ENCODE measurements at places on chromosomes 2 and 18. TPM values are rescaled to one million over a fixed set of nuclear protein-coding genes. Genes with fewer than 3 reads are reported as not detected.

TXNL1 gene
- total RNA-seq, result 16.4 TPM

MYO5B gene
- under 0.01 TPM for total RNA-seq

GRCh38 chr18:48029296-48029986, 99.0 kb upstream of the SMAD2 start:
- H3K4me3 ChIP-seq, result no peak overlapping the region
- H3K27me3 ChIP-seq, result peaks cover 3% of the 10 kb centered on the region
- no peaks in the 10 kb centered on the region for H3K36me3 ChIP-seq
- no peak overlapping the region for H3K27ac ChIP-seq
- DNase-seq, result no peak

DNA sequence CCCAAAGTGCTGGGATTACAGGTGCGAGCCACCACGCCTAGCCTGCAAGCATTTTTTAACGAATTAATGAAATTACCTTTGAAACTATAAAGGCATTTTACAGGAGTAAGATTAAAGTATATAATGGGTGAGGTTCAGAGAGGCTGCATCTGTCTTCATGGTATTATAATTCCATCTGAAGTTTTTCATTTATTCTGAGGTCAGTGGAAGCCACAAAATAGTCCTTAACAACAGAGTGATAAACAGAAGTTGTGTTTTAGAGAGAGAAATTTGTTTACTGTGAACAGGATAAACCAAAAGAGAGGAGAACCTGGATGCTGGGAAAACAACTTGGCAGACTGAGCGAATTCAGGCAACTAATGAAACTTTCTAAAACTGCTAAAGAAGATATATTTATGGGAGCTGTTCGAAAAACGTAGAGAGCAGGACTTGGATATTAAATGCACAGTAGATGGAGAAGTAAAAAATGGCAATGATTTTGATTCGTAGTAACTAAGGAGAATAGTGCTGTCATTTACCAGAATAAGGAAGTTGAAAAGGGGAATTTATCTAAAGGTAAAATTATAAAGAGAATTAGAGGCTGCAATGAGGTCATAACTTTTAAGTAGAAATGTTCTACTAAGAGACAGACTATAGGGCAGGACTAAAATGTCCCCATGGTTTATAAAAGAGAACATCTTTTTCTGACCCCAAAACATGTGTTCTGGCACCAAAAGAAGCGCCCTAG, 37.9 kb upstream of the ITGA4 start:
- no peaks in the 10 kb centered on the region for H3K27me3 ChIP-seq
- no peaks in the 10 kb centered on the region for H3K36me3 ChIP-seq
- H3K4me1 ChIP-seq, result no peaks in the 10 kb centered on the region
- H3K27ac ChIP-seq, result no peak overlapping the region
- no peak overlapping the region for H3K4me3 ChIP-seq
- DNase-seq, result no peak

DNA sequence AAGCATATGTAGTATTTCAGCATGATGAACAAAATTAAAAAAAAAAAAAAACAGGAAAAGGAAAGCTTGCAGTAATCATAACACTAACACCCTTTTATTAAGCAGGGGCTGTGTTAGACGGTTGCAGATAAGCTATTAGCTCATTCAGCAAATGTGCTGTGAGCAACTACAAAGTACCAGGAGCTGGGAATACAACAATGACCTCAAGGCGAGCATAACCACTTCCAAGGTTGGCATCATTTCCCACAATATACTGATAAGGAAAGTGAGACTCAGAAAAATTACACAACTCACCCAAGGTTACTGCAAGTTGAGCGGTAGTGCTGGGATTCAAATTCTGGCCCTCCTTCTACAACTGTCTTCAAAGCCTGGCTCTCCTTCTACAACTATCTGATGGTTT, 38.2 kb upstream of the ACTR3 start:
- no peaks in the 10 kb centered on the region for H3K27me3 ChIP-seq
- DNase-seq, result peak; percentile 81
- no peak overlapping the region for H3K4me3 ChIP-seq
- no peaks in the 10 kb centered on the region for H3K4me1 ChIP-seq
- H3K36me3 ChIP-seq, result no peaks in the 10 kb centered on the region

- no peaks in the 10 kb centered on the region for H3K36me3 ChIP-seq
- H3K27ac ChIP-seq, result peak overlapping the region; percentile 91
- peaks cover 17% of the 10 kb centered on the region for H3K4me1 ChIP-seq
Measured at GRCh38 chr2:231642631-231643494, 50.2 kb downstream of the TEX44 start.

DNA sequence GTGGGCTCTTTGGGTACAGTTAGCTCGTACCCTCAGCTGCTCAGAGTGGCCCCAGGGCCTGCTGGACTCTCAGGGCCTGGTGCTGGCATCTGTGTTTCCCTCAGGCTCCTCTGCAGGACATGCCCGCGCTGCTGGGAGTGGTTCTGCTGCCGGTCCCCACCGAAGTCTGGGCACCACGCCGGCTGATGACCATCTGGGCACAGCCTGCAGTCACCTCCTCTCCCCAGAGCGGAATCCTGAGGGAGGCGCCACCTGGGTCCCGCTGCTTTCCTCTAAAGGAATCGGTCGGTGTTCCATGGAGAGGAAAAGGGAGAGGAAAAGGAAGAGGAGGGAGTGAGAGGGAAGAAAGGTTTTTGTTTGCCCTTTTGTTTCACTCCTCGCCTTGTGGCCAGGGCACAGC, 43.6 kb downstream of the MC2R start:
- H3K4me1 ChIP-seq, result no peaks in the 10 kb centered on the region
- DNase-seq, result no peak
- no peaks in the 10 kb centered on the region for H3K36me3 ChIP-seq
- no peaks in the 10 kb centered on the region for H3K27me3 ChIP-seq
- no peak overlapping the region for H3K27ac ChIP-seq

DNA sequence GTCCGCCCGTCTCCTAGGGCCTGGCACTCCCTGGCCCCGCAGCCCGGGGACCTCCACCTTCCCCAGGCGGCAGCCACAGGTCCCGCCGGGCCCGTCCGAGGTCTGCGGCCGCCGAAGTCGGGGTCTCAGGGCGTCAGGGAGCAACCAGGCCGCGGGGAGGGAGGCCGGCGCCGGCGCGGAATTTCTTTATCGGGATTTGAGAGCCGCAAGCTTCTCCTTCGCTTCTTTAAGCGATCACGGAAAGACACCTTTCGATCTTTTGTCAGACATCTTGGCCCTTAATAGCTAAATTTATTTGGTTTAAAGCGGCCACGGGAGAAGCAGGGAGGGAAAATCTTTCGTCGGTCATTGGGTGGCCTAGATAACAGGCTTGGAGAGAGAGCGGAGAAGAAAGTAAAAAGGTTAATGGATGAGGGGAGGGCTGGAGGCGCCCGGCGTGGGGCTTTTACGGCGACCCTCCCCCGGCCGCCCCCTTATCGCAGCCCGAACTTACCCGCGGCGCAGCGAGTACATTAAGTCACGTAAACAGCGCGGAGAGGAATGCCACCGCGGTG, 4.3 kb upstream of the GATA6 start:
- H3K36me3 ChIP-seq, result no peaks in the 10 kb centered on the region
- H3K27me3 ChIP-seq, result peaks cover 50% of the 10 kb centered on the region
- H3K27ac ChIP-seq, result no peak overlapping the region
- DNase-seq, result no peak
- no peak overlapping the region for H3K4me3 ChIP-seq

GRCh38 chr2:237194081-237194480, 108.4 kb downstream of the COPS8 start:
- no peak for DNase-seq
- no peak overlapping the region for H3K27ac ChIP-seq
- no peak overlapping the region for H3K4me3 ChIP-seq
- H3K27me3 ChIP-seq, result no peaks in the 10 kb centered on the region

DNA sequence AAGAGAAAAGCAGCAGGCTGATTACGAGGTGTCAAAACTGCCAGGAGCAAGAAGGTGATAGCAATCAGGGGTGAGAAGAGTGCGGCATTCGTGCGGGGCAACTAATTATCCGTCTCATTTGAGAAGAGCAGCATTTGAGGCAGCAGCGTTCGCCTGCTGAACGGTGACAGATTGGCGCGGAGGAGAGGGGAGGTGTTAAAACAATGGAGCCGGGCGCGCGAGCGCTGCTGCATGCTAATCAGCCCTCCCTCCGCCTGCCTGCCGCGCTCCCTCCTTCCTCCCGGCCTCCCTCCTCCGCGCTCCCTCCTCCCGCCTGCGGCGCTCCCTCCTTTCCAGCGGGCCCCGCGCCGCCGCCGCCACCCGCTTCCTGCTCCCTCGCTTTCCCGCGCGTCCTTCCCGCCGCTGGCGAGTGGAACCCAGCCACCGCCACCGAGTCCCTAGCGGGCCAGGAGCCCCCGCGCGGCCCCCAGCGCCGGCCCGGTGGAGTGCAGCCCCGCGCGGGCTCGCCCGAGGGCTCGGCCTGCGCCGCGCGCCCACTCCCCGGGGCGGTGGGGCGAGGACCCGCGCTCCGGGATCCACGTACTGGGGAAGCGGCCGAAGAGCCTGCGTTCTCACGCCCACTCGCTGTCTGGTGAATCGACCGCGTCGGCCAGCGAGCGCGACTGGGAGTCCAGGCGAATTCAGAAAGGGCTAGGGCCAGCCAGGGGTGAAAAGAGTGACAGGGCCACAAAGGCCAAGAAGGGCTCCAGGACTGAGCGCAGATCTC, 69.5 kb upstream of the PSMD14 start:
- H3K4me3 ChIP-seq, result peak overlapping the region; percentile 62
- peaks cover 3% of the 10 kb centered on the region for H3K4me1 ChIP-seq
- no peaks in the 10 kb centered on the region for H3K27me3 ChIP-seq
- H3K36me3 ChIP-seq, result peaks cover 2% of the 10 kb centered on the region
- no peak overlapping the region for H3K27ac ChIP-seq

DNA sequence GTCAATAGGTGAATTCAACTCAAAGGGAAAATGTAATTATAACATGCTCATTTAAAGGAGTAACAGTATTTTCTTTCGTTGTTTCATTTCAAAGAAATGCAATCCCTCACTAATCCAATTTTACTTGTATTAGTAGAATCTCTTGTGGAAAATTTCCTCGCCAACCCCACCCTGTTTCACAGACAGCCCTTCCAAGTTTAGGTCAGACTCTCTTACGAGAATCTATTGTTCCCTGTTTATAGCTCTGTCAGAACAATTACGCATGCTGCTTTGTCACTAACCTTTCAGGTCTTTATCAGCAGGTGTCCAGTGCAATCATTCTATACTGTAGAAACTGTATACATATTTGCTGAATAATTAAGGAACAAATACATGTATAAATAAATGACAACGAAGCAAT, 657.8 kb upstream of the LINC00305 start:
- H3K36me3 ChIP-seq, result no peaks in the 10 kb centered on the region
- H3K27ac ChIP-seq, result no peak overlapping the region
- DNase-seq, result no peak
- H3K4me1 ChIP-seq, result no peaks in the 10 kb centered on the region

DNA sequence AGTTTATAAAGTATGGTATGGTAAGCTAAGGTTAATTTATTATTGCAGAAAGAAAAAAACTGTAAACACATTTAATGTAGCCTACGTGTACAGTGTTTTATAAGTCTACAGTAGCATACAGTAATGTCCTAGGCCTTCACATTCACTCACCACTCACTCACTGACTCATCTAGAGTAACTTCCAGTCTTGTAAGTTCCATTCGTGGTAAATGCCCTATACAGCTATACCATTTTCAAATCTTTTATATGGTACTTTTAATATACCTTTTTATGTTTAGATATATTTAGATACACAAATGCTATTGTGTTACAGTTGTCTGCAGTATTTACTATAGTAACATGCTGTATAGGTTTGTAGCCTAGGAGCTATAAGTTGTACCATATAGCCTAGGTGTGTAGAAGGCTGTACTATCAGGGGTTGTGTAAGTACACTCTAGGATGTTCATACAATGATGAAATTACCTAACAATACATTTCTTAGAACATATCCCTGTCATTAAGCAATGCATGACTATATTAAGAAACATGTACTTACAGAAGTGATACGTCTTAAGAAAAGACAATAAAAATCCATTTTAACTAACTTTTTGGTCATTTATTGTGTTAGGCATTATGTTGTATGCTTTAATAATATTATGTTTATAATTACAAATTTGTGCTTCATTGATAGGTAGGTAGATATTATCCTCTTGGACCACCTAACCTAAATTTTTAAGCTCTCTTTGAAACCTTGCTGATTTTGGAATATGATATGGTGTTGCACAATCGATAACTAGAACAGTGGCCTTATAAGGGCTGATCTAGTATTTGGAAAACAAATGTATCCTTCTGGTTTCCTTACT, 51.9 kb downstream of the VRK2 start:
- H3K36me3 ChIP-seq, result no peaks in the 10 kb centered on the region
- H3K4me3 ChIP-seq, result no peak overlapping the region
- no peaks in the 10 kb centered on the region for H3K27me3 ChIP-seq
- peak; percentile 65 for DNase-seq

GRCh38 chr2:218091746-218092145, 22.7 kb downstream of the RUFY4 start:
- H3K4me1 ChIP-seq, result no peaks in the 10 kb centered on the region
- H3K27ac ChIP-seq, result no peak overlapping the region
- DNase-seq, result no peak

DNA sequence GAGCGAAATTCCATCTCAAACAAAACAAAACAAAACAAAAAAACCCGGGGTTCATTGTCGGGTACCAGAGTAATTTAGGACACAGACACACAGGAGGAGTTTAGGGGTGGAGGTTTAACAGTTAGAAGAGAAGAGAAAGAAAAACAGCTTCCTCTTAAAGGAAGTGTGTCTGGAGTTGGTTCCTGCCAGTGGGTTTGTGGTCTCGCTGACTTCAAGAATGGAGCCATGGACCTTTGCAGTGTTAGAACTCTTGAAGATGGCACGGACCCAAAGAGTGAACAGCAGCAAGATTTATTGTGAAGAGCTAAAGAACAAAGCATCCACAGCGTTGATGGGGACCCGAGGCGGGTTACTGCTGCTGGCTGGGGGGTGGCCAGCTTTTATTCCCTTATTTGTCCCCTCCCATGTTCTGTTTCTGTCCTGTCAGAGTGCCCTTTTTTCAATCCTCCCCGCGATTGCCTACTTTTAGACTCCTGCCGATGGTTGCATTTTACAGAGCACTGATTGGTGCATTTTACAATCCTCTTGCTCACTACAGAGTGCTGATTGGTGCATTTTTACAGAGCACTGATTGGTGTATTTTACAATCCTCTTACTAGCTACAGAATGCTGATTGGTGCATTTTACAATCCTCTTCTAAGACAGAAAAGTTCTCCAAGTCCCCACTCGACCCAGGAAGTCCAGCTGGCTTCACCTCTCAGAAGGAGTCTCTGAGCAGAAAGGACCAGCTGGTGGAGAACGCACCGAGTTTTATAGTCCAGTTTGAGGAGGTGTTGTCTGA, 28.7 kb upstream of the ATP8B1 start:
- H3K4me1 ChIP-seq, result peaks cover 6% of the 10 kb centered on the region
- H3K27ac ChIP-seq, result no peak overlapping the region
- H3K4me3 ChIP-seq, result no peak overlapping the region
- H3K36me3 ChIP-seq, result no peaks in the 10 kb centered on the region

GRCh38 chr2:66534461-66534860, 99.5 kb downstream of the MEIS1 start:
- H3K27ac ChIP-seq, result no peak overlapping the region
- no peak overlapping the region for H3K4me3 ChIP-seq
- DNase-seq, result no peak
- peaks cover 7% of the 10 kb centered on the region for H3K4me1 ChIP-seq
- H3K27me3 ChIP-seq, result no peaks in the 10 kb centered on the region

Data from fibroblast of lung (primary cell).